ENCODE measurements at places on chromosomes 4 and X.

- DNase-seq: no peak
Measured at GRCh38 chr4:17368408-17368807, 143.5 kb downstream of the QDPR start.

DNA sequence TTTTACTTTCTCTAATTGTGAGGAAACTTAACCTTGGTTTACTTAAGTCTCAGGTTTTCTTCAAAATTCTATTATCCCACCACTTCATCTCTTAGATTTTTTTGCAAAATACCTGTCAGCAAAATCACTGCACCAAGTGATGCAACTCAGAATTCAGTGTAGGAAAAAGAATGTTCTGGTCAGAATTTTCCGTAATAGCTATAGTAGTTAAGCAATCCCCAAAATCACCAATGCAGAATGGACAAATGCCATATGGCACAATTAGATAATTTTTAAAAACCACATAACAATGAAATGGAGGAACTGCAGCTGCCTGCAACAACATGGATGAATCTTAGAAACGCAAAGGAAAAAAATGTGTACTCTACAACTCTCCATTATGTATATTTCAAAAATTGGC is 373.1 kb downstream of the NAF1 start:
- DNase-seq: no peak

DNA sequence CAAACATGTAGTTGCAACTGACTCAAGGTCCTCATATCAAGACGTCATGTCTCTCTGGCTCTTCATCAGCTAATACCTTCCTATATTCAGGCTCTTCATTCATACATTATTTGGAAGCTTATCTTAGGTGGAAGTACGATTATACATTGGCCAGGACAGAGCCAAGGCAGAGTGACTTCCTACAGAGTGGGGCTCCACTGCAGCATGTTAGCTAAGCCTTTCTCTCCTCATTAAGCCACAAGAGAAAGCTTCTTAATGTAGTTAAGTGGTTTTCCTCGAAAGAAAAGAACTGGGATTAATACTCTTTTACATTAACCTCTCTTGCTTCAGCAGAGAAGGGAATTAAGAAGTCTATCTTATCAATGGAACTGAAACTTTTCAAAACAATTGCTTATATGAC is 15.0 kb downstream of the C4orf33 start:
- DNase-seq: no peak

DNA sequence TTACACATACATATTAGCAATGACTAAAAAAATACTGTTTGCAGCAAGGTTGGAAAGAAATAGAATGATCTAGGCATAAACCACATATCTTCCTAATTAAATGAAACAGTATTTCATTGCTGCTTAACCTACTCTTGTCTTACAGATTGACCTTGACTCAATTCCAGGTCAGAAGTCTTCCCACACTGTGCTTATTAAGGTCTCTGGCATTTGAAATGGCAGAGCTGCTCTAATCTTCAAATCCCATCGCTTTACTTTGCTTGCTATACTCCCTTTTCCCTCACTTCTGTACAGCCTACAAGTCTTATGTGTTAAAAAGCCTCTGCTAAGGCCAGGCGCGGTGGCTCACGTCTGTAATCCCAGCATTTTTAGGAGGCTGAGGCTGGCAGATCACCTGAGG is 424.5 kb downstream of the RPA4 start:
- DNase-seq: no peak

- DNase-seq: no peak
Measured at GRCh38 chr4:212438-213188, 88.3 kb downstream of the ZNF718 start.

DNA sequence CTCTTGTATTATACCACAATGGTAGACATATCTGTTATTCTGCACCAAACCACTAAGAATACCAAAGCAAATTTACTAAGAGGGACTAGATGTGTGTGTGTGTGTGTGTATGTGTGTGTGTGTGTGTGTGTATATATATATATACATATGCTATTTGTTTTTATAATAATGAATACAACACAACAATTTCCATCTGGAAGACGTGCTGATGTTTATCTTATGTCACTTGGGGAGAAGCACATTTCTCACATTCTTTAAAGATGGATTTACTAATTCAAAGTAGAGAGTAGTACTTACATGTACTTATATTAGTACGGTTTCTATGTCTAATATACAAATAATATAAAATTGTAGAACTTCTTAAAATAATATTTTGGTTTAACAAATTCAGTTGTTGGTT is 52.0 kb downstream of the EDNRA start:
- no peak for DNase-seq

DNA sequence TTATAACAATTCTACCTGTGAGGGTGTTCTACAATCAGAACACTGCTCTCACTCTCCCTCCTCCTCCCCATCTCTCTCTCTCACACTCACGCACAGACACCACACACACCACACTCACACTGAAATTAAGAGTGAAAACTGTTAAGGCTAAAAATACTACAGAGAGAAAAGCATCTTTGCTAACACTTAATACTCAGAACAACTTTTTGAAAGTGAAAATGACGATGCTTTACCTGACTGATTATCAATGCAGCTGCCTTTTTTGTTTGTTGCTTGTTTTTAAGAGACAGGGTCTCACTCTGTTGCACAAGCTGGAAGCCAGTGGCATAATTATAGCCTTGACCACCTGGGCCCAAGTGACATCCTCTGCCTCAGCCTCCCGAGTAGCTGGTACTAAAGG is 222.4 kb downstream of the APBB2 start:
- DNase-seq: no peak

DNA sequence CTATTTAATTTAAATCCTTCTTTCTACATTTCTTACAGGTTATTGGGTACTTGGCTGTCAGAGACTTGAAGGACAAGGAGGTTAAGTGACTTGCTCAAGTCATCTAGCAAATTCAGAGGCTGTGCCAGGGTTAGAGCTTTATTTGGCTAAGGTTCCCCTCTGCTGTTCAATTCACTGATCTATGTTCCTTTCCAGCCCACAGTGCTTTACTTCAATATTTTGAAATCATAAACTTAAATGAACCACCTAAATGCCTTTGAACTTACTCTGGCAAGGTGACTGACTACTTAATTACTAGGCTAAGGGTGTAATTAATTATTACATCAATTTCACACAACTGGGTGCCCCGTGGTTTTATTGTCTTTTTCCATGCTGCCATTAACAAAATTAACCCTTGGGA is 288.7 kb downstream of the CAMK2D start:
- DNase-seq: no peak

DNA sequence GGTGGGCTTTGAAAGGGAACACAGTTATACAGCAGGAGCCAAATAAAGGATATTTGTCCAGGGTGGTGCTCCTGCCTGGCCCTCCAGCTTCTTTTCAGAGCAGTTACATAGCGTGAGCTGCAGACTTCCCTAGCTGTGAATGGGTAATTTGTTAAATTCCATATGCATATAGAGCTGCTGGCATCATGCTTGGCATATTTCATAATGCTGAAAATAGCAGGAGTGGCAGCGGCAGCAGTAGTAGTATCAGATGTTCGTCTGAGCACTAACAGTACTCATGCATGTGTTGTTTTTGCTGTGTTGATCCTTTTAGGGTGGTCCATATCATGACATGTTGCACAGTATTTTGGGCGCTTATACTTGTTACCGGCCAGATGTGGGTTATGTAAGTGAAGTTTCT is 33.6 kb upstream of the TADA2B start:
- no peak for DNase-seq

GRCh38 chr4:137523329-137523728 is 9.0 kb downstream of the PCDH18 start:
- DNase-seq: no peak

DNA sequence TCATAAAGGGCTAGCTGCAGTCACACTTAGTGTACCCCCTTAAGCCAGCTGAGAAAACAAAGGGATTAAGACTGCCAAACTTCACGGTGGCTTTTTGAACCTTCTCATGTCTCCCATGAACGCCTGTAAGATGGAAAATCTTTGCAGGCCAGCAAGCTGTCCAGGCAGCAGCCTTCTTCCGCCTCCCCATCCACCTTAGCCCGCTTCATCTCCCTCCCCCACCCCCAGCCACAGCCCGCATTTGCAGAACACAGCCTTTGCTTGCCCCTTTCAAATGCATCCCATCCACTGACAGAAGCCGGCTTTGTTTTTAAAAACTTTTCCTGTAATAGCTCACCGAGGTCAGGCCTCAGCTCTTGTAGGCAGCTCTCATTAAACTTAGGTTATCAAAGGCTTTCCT is 113.8 kb upstream of the FAM9B start:
- no peak for DNase-seq

- no peak for DNase-seq
Measured at GRCh38 chr4:41154814-41155177, 59.5 kb downstream of the APBB2 start.

- DNase-seq: no peak
Measured at GRCh38 chr4:86054286-86055032, 305.4 kb downstream of the MAPK10 start.

DNA sequence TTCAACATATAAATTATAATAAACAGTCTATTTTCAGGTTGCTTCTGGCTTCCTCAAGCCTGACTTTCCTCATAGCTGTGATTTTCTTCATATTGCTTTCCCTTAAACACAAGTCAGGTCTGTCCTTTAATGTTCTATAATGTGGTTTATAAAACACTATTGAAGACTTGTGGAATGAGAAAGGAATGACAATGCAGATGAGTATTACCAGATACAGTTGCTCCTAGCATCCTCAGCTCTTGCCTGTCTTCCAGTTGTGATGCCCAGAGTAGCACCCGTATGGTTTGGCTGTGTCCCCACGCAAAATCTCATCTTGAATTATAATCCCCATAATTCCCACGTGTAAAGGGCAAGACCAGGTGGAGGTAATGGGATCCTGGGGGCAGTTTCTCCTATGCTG is 265.7 kb upstream of the BOD1L1 start:
- no peak for DNase-seq

DNA sequence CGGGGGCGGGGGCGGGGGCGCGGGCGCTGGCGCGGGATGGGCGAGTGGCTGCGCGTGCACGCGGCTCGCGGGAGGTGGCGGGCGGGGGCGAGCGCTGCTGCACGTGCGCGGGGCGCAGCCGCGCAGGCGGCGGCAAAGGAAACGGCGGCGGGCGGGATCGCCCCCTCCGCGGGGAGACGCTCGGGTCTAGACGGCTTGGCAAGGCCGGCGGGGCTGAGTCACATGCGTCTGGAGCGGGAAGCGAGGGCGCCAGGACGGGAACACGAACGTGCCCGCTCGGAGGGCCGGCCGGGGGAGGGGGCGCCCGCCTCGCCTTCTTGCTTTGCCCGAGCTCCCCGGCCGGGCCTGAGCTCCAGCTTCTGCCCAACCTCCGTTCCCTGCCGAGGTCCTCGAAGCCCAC is 4.3 kb upstream of the HAUS7 start:
- DNase-seq: no peak

DNA sequence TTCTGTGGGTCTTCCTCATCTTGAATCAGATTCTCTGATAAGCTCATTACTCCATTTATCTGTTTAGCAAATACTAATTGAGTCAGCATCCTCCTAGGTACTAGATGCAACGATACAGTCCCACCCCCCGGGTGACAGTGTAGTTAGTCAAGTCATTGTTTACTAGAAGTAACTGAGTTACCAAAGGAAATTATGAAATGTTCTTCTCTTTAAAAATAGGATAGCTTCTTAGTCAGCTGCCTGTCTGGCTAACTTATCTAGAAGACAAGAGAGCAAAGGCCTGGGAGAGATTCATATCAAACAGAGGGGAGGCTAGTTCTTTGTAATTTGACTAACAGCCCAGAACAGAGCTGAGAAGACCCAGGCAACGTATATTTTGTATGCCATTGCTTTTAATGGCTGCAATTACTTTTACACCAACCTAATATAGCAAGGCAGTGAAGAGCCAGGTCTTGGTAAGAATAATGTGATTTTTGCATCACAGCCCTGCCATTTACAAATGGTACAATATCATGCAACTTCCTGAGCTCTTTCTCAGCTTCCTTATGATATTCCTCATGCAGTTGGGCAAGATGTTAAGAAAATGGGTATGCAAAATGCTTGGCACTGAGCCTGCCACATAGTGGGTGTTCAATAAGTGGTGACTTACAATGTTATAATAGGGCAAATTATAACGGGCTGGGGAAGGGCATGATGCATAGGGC is 149.9 kb downstream of the CHIC2 start:
- DNase-seq: no peak

DNA sequence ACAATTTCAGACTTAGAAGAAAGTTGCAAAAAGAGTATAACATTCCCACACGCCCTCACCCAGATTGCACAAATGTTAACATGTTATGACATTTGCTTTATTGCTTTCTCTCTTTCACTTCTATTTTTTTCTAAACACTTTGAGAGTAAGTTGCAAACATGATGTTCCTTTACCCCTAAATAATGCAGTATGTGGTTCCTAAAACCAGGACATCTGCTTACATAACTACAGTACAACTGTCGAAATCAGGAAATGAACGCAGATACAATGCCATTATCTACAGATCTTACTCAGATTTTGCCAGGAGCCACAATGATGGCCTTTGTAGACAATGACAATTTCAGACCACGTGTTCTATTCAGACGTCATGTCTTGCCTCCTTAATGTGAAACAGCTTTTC is 22.4 kb downstream of the SH3TC1 start:
- no peak for DNase-seq

GRCh38 chr4:3475713-3476260 is 12.7 kb downstream of the DOK7 start:
- no peak for DNase-seq

- DNase-seq: no peak
Measured at GRCh38 chrX:11751261-11751660, 6.8 kb upstream of the MSL3 start.

GRCh38 chrX:50067435-50068284 is 133.1 kb downstream of the AKAP4 start:
- DNase-seq: no peak

- DNase-seq: no peak
Measured at GRCh38 chr4:7708981-7709380, 230.7 kb downstream of the AFAP1 start.

- no peak for DNase-seq
Measured at GRCh38 chr4:78753091-78753490, 23.1 kb upstream of the BMP2K start.

- DNase-seq: no peak
Measured at GRCh38 chr4:89301902-89302301, 5.7 kb downstream of the GPRIN3 start.

GRCh38 chr4:69549651-69550050 is 53.9 kb upstream of the UGT2B4 start:
- DNase-seq: no peak

DNA sequence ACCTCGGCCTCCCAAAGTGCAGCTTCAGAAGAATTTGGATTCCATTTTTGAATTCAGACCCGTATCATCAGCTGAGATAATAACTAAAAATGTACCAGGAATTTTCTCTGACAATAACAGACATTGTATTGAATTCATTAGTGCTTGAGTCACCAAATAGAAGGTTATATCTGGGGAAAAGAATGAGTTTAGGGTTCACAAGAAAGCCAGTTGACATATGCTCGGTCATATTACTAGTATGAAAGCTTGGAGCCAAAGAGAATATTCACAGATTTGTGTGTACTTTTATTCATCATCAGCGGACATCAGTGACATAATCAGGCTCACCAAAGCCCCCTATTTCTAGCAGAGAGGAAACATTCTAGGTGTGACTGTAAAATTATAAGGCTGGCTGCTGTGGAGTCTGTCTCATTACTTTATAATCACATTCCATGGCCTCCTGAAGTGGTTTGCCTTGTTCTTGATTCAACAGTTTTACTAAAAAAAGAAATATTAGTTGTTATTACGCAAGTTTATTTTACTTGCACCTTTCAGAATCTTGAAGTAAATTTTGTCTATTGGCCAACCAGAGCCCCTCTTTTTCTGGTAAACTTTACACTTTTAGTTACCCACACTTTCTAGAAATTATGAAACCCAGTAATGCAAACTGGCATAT is 14.6 kb upstream of the DCTD start:
- DNase-seq: no peak

- DNase-seq: no peak
Measured at GRCh38 chr4:14237911-14238310, 610.4 kb upstream of the BOD1L1 start.
